Chondrocyte (in vitro differentiated cells): ENCODE measurements at places on chromosomes 6 and 20. TPM values are rescaled to one million over a fixed set of nuclear protein-coding genes. Genes with fewer than 3 reads are reported as not detected.

DNA sequence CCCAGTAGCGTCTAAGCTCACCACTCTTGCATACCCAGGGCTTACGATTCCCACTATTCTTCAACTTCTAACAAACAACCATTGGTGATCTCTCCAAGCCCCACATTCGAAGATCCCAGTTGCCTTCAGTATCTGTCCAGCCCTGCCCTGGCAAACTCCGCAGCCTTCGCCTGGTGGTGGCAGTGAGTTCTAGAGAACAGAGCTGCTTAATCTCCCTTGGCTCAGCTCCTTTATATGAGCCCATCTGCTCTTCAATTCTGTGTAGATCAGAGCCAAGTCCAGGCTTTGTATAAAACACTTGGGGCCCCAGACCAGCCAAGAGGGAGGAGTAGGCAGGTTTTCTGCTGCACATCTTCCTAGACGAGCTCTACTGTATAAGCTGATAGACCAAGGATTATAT is 193.3 kb downstream of the PHACTR1 start:
- no peak for DNase-seq
- H3K27me3 ChIP-seq = peaks cover 27% of the 10 kb centered on the region
- H3K36me3 ChIP-seq = no peaks in the 10 kb centered on the region
- H3K27ac ChIP-seq = no peak overlapping the region
- no peaks in the 10 kb centered on the region for H3K4me1 ChIP-seq

EPB41L1 gene
- 41.1 to 42.7 TPM (median 42.1 TPM) in 3 replicates for total RNA-seq

DNA sequence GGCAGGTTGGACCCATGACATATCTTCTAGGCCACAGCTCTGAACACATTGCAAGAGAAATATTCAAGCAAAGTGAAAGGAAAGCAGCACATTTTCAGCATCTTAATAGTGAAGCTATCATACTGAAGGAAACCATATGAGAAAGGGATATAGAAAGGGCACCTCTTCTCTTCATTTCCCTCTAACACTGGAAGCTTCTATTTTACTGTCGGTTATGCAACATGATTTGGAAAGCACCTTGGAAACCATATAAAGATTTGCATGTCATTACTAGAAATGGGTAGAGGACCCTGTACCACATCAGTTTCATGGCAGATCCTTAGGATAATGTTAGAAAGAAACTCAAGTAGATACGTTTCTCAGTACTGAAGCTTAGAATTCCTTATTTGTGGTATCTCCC is 70.5 kb upstream of the HMGN3 start:
- H3K27me3 ChIP-seq = peaks cover 5% of the 10 kb centered on the region
- no peaks in the 10 kb centered on the region for H3K36me3 ChIP-seq
- no peaks in the 10 kb centered on the region for H3K4me1 ChIP-seq
- H3K4me3 ChIP-seq = no peak overlapping the region

GRCh38 chr6:145009711-145010110 is 724.6 kb downstream of the UTRN start:
- no peak overlapping the region for H3K27ac ChIP-seq
- peaks cover 5% of the 10 kb centered on the region for H3K4me1 ChIP-seq
- DNase-seq = no peak
- H3K4me3 ChIP-seq = no peak overlapping the region

DNA sequence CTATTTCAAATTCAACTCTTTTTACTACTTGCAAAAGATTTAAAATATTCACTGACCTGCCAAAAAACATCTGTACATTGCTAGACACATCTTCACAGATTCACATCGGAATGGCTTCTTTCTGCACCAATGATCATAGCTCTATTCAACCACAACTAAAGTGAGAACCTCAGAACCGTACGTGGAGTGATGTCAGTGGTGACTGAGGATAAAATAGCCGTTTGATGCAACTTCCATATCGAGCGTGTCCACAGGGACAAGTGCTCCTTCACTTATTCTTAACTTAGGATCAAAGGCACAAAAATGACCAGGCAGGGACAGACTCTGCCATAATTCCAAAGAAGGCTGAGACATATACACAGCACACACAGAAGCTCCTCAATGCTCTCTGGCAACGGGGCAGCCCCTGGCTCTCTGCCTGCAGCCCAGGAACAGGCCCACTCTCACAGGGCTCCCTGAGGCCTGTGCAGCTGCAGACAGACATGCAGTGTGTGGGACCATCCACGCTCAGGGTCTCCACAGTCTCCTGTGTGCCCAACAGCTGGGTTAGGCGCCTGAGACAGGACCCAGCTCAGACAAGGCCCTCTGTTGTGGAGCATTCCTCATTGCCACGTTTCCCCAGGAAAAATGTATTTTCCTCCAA is 22.8 kb downstream of the FYN start:
- no peaks in the 10 kb centered on the region for H3K27me3 ChIP-seq
- no peak for DNase-seq
- peaks cover 39% of the 10 kb centered on the region for H3K4me1 ChIP-seq
- H3K4me3 ChIP-seq = no peak overlapping the region

GRCh38 chr6:113829696-113830045 is 27.5 kb upstream of the MARCKS start:
- H3K4me3 ChIP-seq = no peak overlapping the region
- no peaks in the 10 kb centered on the region for H3K36me3 ChIP-seq
- H3K27me3 ChIP-seq = no peaks in the 10 kb centered on the region

TTBK1 gene
- total RNA-seq = 0.07 TPM in 1 of 3 replicates, not detected in the others

- no peak for DNase-seq
- H3K36me3 ChIP-seq = no peaks in the 10 kb centered on the region
- no peaks in the 10 kb centered on the region for H3K27me3 ChIP-seq
- H3K4me3 ChIP-seq = no peak overlapping the region
These were observed 961.7 kb downstream of the KIF16B start for GRCh38 chr20:15611541-15611940.

MYBL2 gene
- 14.6 to 16.8 TPM (median 15.7 TPM) in 3 replicates for total RNA-seq

HLA-DPA1 gene
- total RNA-seq = 0.65 to 1.3 TPM (median 1.2 TPM) in 3 replicates

TCF15 gene
- 0.28 to 0.50 TPM in 2 of 3 replicates, not detected in the other for total RNA-seq

LY6G6D gene
- total RNA-seq = not detected in 3 replicates

SAMD10 gene
- total RNA-seq = 3.8 to 4.7 TPM (median 4.3 TPM) in 3 replicates

DNA sequence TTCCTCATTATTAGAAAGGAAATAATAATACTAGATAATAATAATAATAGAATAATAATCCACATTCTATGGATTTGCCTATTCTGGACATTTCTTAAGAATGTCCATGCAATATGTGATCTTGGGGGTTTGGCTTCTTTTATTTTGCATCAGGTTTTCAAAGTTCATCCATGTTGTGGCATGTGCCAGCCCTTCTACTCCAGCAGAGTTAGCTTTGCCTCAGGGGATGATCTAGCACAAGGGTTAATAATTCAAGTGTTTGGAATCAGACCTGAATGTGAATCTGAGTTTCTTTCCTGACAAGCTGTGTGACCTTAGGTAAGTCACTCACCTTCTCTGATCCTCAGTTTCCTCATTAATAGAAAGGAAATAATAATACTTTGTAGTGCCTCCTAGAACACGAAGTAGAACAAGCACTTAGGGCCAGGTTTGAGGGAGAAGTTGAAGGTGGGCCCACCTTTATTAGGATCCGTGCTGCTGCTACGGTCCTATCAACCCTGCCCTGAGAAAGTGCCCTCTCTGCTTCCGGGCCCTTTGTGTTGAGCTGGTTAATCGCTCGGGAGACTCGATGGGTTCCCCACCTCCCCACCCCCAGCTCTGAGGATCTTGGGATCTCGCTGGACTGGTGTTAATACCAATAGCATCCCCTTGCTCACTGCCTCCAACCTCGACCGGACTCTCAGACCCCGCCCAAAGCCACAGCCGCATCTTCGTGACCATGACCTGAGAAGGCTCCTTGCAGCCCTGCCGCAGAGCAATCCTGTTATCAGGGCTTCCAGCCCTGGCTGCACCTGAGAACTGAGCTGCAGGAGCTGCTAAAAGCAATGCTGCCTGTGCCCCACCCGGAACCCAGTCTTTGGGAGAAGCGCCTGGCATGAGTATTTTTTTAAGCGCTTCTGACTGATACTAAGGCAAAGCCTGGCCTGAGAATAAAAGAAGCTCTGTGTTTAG is 26.9 kb downstream of the RBM38 start:
- no peak for DNase-seq
- H3K4me3 ChIP-seq = no peak overlapping the region
- no peaks in the 10 kb centered on the region for H3K36me3 ChIP-seq
- H3K27ac ChIP-seq = no peak overlapping the region
- H3K4me1 ChIP-seq = no peaks in the 10 kb centered on the region

- H3K27ac ChIP-seq = peak overlapping the region; percentile 95
- H3K4me1 ChIP-seq = peaks cover 63% of the 10 kb centered on the region
- H3K27me3 ChIP-seq = no peaks in the 10 kb centered on the region
- H3K4me3 ChIP-seq = peak overlapping the region; percentile 89
- DNase-seq = no peak
These were observed 2.1 kb downstream of the UBE2J1 start for GRCh38 chr6:89350281-89350966.

FAM217A gene
- total RNA-seq = not detected in 3 replicates

GRCh38 chr6:21103626-21104224 is 489.8 kb upstream of the SOX4 start:
- H3K27me3 ChIP-seq = no peaks in the 10 kb centered on the region
- no peaks in the 10 kb centered on the region for H3K4me1 ChIP-seq
- H3K36me3 ChIP-seq = no peaks in the 10 kb centered on the region
- H3K4me3 ChIP-seq = no peak overlapping the region

DHX35 gene
- 7.0 to 8.4 TPM (median 7.8 TPM) in 3 replicates for total RNA-seq

LPIN3 gene
- total RNA-seq = 3.3 to 5.1 TPM (median 3.5 TPM) in 3 replicates
